ENCODE measurements at places on chromosomes 12 and 14.

GRCh38 chr14:20671597-20672283 lies 12.6 kb upstream of the RNASE4 start:
- peak; percentile 18 for DNase-seq

DNA sequence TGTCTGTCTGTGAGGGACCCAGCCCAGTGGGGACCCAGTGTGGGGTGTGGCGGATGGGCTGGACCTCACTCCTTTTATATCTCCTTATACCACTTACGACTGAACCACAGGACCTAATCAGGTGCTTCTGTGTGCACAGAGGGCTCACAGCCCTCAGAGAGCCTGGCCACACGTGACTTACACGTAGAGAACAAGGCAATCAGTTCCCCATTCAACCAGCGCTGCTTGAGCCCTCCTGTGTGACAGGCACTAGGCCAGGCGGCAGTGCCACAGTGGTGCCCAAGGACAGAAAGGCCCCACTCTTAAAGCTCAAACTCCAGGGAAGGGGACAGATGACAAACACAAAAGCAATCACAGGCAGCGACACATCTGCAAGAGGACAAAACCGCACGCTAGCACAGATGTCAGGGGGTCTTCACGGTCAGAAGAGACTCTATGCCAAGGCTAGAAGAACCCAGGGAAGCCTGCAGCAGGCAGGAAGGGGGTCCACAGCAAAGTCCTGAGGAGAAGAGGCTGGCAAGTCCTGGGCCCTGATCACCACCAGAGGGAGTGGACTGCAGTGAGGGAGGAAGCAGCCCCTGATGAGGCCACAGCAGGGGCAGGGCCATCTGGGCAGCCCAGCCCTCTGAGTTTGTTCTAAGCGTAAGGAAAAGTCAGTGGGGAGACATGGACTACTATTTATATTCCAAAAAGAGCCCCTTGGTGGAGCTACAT lies 39.3 kb downstream of the SETD3 start:
- DNase-seq, result no peak

DNA sequence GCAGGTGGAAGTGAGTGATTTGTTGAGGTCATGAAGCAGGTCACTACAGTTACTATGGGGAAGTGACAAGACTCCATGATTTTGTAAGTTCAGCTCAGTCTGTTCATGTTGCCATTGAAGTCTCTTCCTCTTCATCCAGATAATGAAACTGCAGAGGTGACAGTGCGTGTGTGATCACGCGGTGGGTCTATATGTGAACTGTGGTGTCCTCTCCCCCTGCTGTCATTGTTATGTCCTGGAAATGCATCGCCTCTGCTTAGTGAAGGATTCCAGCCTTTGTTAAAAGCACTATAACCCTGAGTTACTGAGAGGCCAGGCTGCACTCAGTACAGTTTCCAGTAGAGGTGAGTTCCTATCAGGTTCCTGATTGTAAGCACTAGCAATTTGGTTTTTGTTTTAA lies 216.2 kb upstream of the RMST start:
- no peak for DNase-seq

DNA sequence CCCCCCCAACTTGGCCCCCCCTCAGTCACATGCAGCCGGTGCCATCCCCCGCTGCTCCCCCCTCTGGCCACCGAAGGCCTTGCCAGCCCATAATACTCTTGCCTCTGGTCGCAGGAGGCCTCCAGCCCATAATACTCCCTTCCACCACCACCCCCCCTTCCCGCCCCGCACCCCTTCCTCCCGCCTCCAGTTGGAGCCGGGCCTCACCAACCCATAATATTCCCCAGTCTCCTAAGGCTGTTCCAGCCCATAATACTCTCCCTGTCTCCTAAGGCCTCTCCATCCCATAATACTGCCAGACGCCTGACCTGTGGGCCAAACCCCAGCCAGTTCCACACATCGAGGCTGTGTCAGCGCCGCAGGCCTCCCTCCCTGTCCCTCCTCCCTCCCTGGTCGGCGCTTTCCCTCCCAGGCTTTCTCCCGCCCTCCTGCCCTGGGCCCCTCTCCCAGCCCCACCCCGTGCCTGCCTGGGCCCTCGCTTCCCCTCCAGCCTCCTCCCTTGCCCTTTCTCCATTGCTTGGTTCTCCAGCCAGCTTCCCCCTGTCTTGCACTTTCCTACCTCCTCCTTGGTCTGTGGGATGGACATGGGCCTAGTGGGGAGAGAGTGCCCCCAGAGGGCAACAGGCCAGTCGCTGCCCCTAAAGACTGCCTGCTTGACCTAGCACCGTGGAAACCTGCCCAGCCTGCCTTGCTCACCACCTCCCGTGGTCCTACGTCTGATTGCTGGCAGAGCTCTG lies 6.8 kb upstream of the CHD4 start:
- peak; percentile 79 for DNase-seq

GRCh38 chr12:2756756-2757155 lies 38.0 kb upstream of the FKBP4 start:
- DNase-seq, result no peak

DNA sequence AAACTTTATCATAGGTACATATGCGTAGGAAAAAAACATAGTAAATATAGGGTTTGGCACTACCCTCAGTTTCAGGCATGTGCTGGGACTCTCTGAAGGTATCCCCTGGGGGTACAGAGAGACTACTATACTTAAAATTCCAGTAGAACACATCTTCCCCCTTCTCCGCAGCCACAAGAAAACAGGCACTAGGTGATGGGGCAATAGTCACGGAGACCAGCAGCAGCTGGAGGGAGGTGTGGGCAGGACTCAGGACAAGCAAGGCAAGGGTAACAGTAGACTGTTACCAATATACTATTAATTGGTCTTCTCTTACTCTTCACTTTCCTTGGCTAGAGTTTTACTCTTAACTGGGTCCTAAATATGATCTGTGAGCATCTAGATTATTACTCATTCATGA lies 4.6 kb upstream of the PAPOLA start:
- DNase-seq, result no peak

GRCh38 chr12:51328587-51328986 lies 4.6 kb upstream of the BIN2 start:
- no peak for DNase-seq

GRCh38 chr12:116582610-116583009 lies 23.4 kb downstream of the MAP1LC3B2 start:
- DNase-seq, result no peak

DNA sequence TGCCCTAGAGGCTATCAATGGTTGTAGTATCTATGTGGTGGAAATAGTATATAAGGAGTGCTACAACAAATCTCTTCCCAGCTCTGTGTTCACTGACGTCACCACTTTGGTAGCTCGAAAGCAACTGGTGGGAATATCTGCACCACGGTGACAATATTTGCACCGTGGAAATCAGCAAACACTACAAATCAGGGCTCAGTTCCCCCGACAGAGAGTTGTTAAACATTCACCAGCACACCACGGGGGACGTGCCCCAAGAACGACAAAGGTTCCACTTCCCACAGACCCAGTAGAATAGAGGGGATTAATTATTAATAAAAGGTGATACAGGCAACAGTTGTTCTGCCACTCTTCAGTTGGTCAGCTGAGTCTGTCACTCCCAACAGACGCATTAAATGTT lies 98.4 kb downstream of the CCDC60 start:
- no peak for DNase-seq

- no peak for DNase-seq
Measured at GRCh38 chr12:126362964-126363363, 1297.7 kb downstream of the AACS start.

DNA sequence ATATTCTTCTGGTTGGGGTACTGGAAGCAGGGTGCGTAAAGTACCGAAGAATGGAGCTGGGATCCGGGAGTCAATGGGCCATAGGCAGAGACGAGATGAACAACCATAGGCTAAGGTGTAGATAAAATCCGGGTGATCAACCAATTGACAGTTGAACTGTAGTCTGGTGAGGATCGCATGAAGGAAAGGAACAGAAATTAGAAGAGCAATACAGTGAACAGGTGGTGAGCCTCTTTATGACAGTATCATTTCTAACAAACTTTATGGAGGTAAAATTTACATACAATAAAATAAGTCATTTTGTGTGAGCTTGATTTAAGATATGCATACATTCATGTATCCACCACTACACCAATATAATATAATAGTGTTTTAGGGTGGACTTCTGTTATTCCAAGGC lies 13.9 kb upstream of the HIF1A start:
- no peak for DNase-seq

GRCh38 chr12:31728289-31728916 lies 418 bp downstream of the AMN1 start:
- DNase-seq, result peak; percentile 30

DNA sequence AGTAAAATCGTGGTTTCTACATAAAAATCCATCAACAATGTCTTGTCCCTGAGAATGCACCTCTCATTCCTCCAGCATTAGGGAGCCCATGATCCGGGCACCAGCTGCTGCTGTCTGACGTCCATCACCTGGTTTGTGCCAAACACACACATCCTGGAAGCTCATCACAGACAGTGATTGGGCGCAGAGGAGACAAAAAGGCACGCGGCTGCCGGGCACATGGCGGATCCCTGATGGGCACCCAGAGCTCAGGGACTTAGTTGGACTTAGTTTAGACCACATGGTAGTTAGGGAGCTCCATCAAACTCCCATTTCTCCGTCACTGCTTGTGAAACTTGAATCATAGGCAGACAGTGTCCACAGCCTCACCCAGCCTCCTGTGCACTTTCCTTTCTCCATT lies 1059.3 kb downstream of the TMEM121 start:
- no peak for DNase-seq

- no peak for DNase-seq
Measured at GRCh38 chr14:77416836-77417235, 6.5 kb downstream of the NOXRED1 start.

- DNase-seq, result no peak
Measured at GRCh38 chr12:109346920-109347319, 780 bp upstream of the MYO1H start.

DNA sequence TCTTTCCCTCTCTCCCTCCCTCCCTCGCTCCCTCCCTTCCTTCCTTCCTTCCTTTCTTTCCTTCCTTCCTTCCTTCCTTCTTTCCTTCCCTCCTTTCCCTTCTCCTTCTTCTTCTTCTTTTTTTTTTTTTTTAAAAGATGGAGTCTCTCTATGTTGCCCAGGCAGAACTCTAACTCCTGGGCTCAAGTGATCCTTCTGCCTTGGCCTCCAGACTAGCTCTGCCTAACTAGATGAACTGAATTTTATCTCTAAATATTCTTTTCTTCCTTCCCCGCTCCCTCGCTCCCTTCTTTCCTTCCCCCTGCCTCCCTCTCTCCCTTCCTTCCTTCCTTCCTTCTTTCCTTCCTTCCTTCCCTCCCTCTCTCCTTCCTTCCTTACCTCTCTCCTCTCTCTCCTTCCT lies 170.5 kb upstream of the LHX5 start:
- no peak for DNase-seq

DNA sequence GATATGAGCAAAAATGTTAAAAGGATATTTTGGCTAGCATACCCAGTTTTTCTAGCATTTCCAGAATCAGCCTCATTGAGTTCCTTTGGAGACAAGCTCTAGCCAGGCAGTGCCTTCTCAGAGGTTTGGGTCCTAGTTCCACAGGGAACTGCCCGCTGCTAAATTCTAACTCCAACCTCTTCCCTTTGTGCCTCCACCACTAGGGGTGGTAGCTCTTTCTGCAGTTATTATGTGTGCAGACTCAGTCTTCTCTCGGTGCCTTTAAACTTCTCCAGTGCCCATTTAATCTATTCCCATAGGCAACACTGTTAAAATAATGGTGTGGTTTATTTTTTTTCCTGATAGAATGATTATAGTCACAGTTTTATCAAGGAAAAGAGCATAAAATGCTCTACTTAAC lies 21.5 kb upstream of the SLC25A3 start:
- no peak for DNase-seq

GRCh38 chr12:38934078-38934584 lies 28.7 kb upstream of the CPNE8 start:
- no peak for DNase-seq

DNA sequence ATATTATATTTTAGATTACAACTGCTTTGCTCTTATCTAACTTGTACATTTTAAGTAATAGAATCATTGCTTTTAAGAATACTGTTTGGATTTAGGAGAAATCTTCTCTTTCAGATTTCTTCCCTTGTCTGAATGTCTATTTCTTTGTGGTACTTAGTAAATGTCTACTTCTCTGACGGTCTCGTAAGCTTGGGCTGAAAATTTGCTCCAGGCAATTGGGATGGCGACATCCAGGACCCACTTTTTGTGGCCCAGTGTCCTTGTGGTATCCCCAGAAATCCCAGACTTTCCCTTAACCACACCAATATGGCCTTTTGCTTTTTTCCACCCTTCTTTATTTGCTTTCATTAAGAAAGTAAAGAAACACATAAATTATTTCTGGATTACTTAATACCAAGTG lies 24.0 kb upstream of the CCER1 start:
- DNase-seq, result no peak

DNA sequence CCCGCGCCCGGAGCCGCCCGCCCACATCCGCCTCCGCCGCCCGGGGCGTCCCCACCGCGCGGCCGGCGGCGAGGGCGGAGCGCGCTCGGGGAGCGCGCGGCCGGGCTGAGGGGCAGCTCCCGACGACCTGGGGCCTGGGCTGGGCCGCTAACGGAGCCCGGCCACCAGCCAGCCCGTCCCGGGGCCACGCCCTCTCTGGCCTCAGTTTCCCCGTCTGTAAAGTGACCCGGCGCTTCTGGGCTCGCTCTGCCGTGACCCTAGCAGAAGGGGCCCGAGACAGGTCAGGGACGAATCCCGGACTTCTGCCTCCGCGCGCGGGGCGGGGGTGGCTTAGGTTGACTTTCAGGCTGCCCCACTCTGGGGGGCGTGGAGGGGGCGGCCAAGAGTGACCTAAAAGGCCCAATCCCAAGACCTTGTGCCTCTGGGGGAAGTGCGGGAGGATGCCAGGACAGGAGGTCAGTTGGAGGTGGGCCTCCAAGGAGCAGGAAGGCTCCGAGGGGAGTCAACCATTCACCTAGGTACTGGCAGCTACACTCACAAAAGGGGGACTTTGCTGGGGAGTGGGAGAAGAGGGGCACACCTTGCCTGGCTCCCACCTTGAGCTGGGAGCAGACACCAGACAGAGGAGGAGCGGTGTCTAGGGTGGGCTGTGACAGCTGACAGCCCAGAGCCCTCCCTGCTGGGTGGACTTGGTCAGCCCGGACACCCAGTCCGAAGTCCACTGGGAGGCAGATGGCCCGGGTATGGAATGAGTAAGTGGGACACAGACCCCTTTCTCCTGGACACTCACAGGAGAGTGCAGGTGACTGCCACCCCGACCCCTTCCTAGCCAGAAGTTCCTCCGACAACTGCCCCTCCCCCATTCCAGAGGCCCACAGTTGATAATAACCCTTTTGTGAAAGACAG lies 486 bp upstream of the AKT1 start:
- DNase-seq, result no peak

DNA sequence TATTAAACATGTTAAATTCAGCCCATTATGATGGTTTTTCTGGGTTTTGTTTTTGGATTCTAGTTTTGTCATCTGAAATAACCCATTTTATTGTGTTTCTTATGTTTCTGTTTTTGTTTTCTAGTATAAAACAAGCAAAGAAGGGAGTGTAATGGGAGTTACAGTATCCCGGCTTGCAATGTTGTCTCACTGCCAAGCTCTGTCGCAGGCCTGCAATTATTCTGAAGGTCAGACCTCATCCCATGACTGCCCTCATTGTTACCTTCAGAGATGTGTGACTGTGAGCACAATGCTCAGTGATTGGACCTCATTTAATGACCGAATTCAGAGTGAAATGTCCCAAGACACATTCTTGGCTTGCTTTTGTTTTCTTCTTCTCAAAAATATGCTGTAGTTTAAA lies 73.0 kb upstream of the ATF1 start:
- no peak for DNase-seq

GRCh38 chr12:11549119-11549518 lies 100.4 kb upstream of the ETV6 start:
- DNase-seq, result no peak

GRCh38 chr12:31845613-31846322 lies 113.4 kb upstream of the RESF1 start:
- no peak for DNase-seq
